ENCODE measurements at places on chromosomes 5 and 9.

GRCh38 chr9:36247356-36247755, 10.9 kb downstream of the GNE start:
- DNase-seq, result no peak

DNA sequence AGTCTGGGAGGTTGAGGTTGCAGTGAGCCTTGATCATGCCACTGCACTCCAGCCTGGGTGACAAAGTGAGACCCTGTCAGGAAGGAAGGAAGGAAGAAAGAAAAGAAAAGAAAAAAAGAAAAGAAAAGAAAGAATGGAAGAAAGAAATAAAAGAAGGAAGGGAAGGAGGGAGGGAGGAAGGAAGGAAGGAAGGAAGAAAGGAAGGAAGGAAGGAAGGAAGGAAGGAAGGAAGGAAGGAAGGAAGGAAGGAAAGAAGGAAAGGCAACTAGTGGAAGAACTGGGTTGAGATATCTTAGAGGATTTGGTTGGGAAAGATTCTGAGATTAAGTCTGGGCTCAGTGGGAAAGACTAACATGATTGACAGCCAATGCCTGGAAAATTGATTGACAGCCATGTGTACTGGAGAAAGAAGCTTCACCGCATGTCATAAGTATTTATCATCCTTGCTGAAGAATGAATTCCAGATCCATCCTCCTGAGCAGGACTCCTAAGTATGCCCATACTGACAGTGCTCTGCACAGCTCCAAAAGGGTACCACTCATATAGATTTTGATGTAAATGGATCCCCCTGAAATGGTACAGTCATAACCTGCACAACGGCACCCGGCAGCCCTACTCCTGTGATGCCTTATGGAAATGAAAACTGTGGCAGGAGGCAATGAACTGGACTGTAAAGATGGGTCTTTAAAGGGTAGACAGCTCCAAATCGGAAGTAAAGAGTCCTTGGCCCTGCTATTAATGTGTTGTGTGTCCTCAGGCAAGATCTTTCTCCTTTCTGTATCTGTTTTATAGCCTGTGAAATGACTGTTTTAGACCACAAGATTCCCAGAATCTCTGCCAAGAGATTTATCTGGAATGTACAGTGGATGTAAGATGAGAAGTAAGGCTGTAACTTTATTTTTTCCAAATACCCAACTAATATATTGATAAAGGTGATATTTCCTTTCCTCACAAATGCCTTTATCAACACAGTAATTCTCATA, 16.9 kb upstream of the ADRA1B start:
- no peak for DNase-seq

- DNase-seq, result no peak
Measured at GRCh38 chr5:133145436-133146170, 93.8 kb downstream of the HSPA4 start.

DNA sequence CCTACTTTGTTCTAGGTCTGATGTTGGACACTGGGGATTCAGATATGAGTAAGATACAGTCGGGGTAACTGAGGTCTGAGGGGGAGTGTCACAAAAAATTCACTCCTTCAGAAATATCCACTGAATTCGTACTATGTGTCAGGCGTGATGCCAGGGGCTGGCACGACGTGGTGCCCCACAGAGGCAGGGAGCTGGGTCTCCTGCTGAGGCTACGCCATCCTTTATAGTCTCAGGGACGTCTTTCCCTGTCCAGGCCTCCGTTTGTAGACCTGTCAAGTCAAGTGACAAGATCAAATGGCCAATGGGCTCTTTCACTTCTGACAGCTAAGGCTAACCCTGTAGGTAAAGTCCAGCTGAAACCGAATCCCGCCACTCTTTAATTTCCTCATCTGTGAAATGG, 118.8 kb upstream of the SMIM23 start:
- no peak for DNase-seq

- DNase-seq, result no peak
Measured at GRCh38 chr5:97840643-97841042, 657.6 kb upstream of the RIOK2 start.

DNA sequence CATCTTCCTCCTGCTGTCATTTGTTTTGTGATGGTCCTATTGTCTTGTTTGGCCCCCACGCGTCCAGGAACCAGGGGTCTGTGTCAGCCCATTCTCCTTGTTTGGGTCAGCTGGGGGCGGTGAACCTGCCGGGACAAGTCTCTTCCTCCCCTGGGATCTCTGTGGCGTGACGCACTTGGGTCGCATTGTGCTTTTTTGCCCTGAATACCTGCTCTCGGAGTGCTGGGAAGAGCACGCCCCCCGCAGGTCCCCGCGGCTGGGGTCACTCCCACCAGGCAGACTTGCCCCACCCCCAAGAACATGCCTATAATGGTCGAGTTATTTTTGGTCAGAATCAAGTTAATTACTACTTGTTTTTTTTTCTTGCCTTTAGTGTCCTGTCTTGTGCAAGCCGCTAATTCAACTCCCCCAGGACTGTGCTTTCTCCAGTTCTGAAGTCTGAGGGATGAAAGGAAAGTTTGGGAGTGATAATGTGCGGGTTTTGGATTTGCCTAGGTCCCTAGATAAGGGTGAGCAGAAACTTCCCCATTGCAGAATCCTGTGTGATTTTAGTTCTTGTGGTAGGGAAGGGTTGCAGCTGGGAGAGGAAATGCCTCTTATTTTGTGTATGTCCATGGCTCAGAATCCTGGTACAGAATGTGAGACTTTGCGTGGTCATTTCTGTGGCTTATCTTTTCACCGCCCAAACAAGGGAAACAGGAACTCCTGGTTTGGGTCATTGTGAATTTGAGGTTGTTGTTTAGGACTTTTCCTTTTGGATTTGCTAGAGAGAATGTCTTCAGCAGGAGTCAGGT, 789 bp downstream of the ACER2 start:
- peak; percentile 39 for DNase-seq

GRCh38 chr5:57311921-57312735, 138.3 kb downstream of the GPBP1 start:
- no peak for DNase-seq

- no peak for DNase-seq
Measured at GRCh38 chr9:94861589-94862272, 135.2 kb downstream of the AOPEP start.

- DNase-seq, result no peak
Measured at GRCh38 chr9:92749934-92750315, 14.7 kb downstream of the BICD2 start.

GRCh38 chr9:117092582-117092981, 322.3 kb downstream of the ASTN2 start:
- DNase-seq, result no peak

GRCh38 chr9:127722055-127722745, 6.3 kb downstream of the TTC16 start:
- DNase-seq, result no peak

Data from GM13976 (cell line).